Activated naive CD8-positive, alpha-beta T cell treated with anti-CD3 and anti-CD28 coated beads, Interleukin-2, amount 10 ng/mL, durations not matched to agents 7 days and 5 days (primary cell): ENCODE measurements at places on chromosomes 3 and 15. TPM values are rescaled to one million over a fixed set of nuclear protein-coding genes. Genes with fewer than 3 reads are reported as not detected.

Gene ADAMTSL3
- total RNA-seq: not detected

Gene RASGRP1
- 179 TPM for total RNA-seq

Gene PSTPIP1
- total RNA-seq: 241 TPM

Gene SPG11
- 110 TPM for total RNA-seq

Gene SAXO2
- total RNA-seq: 1.6 TPM

Gene TRIM71
- not detected for total RNA-seq

Gene ILDR1
- not detected for total RNA-seq

Gene PRR20G
- total RNA-seq: not detected

Gene UROC1
- not detected for total RNA-seq

Gene TMEM266
- total RNA-seq: not detected

Gene TERC
- total RNA-seq: 7.3 TPM

Gene FAN1
- 25.8 TPM for total RNA-seq

Gene RASL12
- total RNA-seq: not detected

Gene ACOX2
- total RNA-seq: not detected

Gene HDC
- not detected for total RNA-seq

Gene CTXN2
- total RNA-seq: not detected

Gene STX19
- total RNA-seq: not detected

Gene ZNF80
- 5.1 TPM for total RNA-seq

Gene CPA3
- not detected for total RNA-seq

Gene LINGO1
- total RNA-seq: not detected

Gene DAZL
- total RNA-seq: not detected

Gene CMTM8
- total RNA-seq: 2.6 TPM

Gene USP4
- total RNA-seq: 89.6 TPM

Gene GREM1
- total RNA-seq: not detected

Gene CD200
- 2.1 TPM for total RNA-seq
